Cerebellar cortex (tissue), 1 donor: ENCODE measurements at places on chromosomes 2 and 18.
A peak's percentile ranks its signal among the peaks of the same experiment; 100 is the strongest.

- no peak for DNase-seq
Measured at GRCh38 chr2:188576651-188577050, 285.0 kb downstream of the GULP1 start.

- no peak for DNase-seq
Measured at GRCh38 chr18:63161032-63161760, 158.4 kb downstream of the BCL2 start.

DNA sequence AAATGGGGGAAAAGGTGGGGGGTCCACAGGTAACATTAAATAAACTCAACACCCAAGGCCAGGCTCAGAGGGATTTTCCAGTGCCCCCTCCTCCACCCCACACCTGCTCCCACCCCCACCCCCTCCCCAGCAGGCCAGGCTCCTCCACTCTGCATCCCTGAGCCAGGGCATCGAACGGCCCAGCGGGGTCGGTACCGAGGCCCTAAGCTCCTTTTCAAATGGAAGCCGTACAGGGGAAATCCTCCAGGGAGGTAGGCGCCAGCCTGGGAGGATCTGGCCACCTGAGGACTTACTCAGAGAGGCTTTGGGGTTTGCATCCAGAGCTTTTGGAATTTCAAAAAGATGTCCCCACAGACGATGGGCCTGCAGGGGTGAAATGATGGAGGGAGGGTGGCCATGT is 46.5 kb downstream of the ZFP36L2 start:
- DNase-seq: no peak

DNA sequence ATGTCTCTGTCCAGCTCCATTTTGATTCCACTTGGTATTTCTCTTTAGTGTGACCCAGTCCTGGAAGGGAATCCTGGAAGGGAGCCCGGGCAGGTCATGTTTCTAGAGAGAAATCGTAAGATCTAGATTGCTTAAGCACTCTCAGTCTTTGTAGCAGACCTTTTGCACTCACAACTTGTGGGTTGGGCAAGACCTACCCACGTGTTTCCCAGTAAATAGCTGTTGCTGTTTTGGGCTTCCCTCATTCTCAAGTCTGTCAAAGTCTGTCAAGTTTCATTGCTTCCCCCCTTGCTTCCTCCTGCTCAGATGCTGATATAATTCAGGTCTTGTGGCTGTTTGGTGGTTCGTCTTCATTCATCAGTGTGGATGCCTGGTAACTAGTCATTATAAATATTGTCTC is 17.4 kb upstream of the NEMP2 start:
- DNase-seq: no peak

DNA sequence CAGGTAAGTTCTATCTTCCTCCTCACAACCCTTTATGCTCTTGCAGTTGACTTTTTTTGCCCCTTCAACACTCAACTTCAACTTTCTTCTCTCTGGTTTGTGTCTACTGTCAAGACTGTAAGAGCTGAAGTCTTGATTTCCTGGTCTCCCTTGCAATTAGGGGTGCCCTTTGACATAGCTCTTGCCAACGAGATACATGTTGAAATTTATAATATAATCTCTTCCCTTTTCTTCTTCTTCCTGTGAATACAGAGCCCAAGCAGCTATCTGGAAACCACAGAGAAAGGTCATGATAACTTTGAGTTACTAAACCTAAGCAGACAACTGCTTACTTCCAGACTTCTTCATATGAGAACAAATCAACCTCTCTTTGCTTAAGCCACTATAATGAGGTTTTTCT is 163.5 kb downstream of the MC4R start:
- no peak for DNase-seq

DNA sequence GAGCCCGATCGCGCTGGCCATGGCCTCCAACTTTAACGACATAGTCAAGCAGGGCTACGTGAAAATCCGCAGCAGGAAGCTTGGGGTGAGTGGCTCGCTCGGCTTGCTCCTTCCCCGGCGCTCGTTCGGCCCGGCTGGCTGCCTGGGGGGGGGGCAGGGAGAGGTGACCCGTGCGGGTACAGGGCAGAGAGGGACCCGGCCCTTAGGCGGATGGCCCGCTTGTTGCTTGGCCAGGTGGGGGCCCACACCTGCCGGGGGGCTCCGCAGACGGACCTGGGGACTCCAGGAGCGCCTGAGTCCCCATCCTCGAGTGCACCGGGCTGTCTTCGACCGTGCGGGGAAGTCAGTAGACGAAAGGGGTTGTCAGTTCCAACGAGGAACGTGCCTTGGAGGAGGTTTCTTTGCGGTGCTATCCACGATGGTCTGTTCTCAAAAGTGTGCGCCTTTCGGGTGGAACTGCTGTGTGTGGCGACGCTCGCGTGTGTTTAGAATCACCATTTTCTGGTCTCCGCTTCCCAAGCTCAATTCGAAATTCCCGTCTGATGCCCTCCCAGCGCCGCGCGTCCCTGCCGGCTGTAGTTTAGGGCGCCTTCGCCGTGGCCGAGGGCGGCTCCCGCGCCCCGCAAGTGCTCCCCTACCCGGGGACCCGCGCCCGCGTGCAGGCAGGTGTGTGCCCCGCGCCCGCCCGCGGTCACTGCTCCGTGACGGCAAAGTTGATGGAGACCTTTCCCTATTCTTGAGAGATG is 711 bp downstream of the DOK6 start:
- peak; percentile 46 for DNase-seq

DNA sequence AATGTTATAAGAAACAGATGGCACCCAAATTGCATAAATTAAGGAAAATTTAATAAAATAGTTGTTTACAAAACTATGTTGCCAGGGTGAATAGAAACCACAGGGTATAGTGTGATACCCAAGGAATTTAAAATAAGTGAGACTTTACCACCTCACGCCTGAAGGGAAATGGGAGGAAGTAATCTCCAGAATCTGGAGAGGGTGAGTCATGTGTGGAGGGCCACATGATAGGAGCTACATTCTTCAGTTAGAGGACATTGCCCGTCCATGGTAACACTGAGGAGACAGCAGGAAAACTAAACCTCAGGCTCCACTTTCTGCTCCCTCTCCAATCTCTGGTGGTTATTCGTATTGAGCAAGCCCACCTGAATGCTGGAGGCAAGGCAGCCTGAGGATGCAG is 97.2 kb upstream of the NXPH2 start:
- no peak for DNase-seq

- no peak for DNase-seq
Measured at GRCh38 chr2:13091861-13092378, 375.2 kb downstream of the TRIB2 start.

GRCh38 chr18:54165450-54165849 is 59.0 kb downstream of the MBD2 start:
- no peak for DNase-seq

GRCh38 chr2:207205173-207205957 is 39.6 kb upstream of the KLF7 start:
- no peak for DNase-seq

DNA sequence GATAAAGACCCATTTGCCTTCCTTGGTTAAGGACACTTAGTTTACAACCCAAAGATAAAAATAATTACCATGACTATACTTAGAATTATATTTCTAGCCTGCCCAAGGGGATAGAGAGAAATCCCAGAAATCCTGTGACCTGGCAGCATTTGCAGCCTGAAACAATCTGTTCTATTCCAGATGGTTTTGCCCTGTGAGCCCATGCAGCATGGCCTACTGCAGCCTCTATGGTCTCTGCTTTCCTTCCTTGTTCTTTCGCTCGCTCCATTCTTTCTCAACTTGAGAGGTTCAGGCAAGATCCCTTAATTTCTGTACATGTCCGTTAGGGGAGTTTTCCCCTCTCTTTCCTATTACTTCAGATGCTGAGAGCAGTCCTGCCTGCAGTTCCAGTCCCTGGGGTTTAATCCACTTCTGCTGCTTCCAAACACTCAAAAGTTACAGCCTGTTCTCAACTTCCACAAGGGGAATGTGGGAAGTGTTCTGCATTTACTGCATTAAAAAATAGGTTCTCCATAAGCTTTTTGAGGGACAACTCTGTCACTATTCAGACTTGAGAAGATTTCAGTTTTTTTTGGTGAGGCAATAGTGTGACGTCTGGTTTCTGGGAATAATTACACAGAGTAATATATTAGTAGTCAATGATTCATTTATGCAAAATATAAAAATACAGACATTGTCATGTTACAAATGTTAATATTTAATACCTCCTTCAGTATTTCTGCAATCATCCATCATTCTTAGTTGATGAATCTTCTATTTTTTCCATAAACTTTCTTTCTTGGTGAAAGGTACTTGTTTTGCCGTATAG is 80.3 kb downstream of the CDCA7 start:
- DNase-seq: no peak

DNA sequence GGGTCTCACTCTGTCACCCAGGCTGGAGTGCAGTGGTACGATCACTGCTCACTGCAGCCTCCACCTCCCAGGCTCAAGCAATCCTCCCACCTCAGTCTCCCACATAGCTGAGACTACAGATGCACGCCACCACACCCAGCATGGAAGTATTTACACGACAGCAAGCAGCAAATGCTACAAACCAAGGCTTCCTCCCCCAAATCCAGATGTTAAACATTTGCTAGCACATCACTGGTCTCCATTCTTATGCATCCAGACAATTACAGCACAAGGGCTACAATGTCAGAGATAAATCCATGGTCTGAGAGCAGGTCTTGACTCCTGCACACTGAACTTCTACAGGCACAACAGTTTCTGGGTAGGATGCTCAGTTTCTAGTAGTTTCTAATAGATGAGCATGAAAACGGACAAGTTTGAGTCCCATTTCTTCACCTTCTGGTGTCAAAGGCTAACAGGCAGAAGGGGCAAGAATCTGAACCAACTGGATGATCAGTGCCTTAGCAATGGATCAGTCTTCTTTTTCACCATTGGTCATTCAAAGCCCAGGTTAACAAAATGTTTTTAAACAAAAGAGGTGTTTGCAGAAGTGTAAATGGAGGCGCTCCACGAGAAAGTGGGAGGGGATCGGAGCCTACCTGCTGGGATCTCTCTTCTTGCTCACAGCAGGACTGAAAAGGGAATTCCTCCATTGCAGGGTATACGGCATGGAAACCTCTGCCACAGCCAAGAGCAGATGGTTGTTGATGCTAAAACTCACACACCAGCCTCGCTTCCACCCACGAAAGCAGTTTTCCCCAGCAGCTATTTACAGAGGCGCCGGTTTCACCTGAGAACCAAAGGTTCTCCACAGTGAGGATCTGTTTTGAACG is 135.0 kb upstream of the ARL4C start:
- DNase-seq: no peak

GRCh38 chr18:48790869-48791635 is 159.7 kb downstream of the SMAD7 start:
- DNase-seq: no peak

GRCh38 chr2:108855194-108855593 is 68.6 kb downstream of the CCDC138 start:
- DNase-seq: peak; percentile 12

DNA sequence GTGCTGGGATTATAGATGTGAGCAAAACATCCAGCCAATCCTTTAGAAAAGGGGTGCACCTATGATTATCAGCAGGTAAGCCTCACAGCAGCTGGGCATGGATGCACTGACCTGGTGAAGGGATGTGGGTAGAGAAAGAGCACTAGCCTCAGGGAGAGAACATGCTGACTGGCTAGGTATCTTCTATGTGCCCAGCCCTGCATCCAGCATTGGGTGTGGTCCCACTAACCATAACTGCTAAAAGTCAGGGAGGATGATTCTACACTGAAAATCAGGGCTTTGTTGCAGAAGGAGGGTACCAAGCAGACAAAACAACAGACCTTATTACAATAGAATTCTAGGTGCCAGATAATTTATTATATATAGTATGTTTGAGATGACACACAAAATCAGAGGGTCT is 21.1 kb upstream of the RGPD8 start:
- no peak for DNase-seq

DNA sequence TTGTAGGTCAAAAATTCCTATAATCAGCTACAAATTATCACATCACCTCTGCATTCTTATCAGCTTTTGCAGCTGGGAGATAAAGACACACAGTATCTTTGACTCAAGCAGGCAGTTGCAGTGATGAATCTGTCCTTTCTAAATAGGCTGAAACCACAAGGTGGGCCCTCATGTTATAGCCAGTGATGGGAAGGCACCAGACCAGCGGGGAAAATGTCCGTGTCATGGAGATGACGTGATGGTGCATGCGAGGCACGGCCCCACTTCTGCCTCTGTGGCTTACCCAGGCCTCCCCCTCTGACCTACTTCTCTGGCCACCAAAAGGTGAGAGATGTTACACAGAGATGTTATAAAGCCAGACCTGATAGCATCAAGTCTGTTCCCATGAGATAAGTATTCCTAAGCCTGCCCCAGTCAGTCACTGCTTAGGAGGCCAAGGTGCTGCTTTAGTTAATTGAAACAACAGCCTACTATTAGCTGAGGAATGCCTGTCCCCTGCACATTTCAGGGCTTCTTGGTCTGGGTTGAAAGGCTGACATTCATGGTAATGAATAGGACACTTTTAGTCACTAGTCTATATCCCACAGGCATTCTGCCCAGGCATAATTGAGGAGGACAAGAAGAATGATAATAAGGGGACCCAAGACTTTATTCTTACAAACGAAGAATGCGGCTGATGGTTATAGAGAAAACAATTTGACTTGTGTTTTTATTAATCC is 327.9 kb downstream of the LPIN1 start:
- peak; percentile 5 for DNase-seq

DNA sequence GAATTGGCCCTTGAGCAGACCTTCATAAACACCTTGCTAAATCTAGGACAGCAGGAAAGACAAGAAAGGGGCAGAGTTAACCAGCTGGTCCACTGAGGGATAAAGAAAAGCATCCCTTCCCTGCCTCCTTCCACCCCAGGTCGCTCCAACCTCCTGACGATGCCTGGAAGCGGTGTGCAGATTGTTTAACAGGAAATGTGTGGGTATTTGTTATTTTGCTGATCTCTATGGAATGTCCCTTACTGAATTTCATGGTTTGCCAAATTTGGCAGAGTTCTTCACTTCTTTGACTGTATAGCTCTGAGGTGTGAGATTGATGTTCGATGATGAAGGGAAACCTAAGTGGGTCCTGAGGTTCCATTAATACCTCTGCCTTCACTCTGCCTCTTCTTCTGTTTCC is 72.9 kb downstream of the MAP3K20 start:
- DNase-seq: no peak

GRCh38 chr2:168658706-168659105 is 143.7 kb upstream of the NOSTRIN start:
- DNase-seq: no peak

- DNase-seq: no peak
Measured at GRCh38 chr2:74188018-74188601, 9.4 kb upstream of the MOB1A start.

DNA sequence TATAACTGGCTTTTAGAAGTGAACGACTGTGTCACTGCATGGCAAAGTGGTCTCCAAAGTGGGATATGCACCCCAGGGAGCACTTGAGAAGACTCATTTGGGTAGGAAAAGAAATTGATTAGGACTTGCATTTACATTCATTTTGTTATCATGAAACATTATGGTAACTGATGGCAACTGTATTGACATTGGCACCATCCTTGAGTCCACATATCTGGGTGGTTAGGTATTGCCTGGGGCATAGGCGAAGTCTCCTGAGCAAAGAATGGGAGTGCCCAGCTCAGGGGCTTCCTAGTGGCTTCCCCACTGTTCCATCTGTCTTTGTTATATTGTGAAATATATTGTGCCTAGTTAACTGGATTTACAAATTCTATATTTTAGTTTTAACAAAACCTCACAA is 29.2 kb downstream of the SPATS2L start:
- DNase-seq: no peak
